Stimulated activated CD4-positive, alpha-beta T cell treated with anti-CD3 and anti-CD28 coated beads, Interleukin-15, amount 100 ng/mL, for 1 hour (primary cell): ENCODE measurements at places on chromosomes 13 and 19.

GRCh38 chr19:50723735-50724521 lies 764 bp downstream of the CLEC11A start:
- DNase-seq = no peak

DNA sequence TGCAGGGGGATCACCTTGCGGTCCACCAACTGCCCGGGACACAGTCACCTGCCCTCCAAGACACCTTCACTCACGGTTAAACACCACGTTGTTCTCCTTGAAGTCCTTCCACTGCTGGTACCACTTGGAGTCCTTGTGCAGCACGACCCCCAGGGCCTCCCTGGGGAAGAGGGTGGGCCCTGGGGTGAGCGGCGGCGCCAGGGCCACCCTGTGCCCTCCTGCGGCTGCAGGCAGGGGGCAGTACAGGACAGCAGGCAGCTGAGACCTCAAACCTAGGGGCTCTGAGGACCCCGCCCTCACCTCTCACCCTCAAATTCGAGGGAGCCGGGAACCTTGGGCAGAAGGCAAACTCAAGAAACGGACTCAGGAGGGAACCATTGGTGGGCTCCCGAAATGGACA lies 7.5 kb upstream of the CTXN1 start:
- no peak for DNase-seq

DNA sequence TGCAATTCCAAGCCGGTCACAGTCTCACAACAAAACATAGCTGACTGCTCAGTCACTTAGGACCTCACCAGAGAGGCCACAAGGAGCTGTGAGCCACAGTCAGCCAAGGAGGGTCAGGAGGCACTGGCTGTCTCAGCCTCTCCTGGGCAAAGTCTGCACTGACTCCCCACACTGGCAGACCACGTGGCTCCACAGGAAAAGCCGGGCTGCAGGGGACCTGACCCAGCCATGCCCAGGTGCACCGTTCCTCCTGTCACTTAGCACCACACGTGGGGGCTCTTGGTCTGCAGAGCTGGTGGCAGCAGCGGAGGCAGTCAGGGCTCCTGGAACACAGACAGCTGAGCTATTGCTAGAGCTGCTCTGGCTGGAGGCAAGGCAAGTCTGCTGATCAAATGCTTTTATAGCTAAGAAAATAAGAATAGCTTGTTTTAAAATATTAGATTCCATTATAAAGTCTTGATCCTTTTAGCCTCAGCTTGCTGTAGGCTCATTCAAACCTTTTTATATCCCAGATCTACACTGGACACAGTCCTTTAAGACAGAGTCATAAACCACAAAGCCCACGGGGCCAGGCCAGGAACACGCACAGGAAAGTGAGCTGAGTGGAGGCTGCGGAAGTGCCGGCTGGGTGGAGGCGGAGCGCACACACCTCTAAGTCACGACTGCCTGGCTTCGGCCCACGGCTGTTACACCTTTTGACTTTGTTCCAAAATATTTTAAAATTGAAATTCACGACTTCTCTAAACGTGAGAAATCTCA lies 744.1 kb downstream of the UQCRFS1 start:
- DNase-seq = no peak

DNA sequence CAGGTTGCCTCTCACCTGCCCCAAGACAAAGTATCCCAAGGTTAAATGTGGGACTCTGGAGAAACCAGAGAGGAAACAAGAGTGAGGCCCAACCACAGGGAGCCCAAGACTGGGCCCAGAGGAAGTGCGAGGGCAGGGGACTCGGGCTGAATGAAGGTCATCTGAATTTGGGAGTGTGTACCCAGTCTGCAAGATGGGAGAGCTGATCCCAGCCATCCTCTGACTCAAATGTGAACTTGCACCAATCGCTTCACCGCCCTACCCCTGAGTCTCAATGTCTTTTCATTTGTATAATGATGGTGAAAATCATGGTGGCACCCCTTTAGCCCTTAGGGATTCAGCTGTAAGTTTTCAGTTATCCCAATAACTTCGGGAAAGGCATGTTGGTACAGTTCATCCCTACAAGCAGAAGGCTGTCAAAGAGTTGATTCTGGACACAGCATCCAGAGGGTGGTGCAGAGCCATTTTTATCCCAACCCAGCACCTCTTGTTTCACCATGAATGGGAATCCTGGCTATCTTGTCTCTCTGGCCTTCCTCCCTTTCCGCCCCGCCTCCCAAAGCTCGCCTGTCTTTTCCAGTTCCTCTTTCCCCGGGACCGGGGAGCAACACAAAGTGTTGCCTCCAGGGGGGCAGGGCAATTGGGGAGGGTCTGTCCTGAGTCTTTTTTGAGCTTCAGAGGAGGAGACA lies 123.4 kb downstream of the NUFIP1 start:
- DNase-seq = no peak

DNA sequence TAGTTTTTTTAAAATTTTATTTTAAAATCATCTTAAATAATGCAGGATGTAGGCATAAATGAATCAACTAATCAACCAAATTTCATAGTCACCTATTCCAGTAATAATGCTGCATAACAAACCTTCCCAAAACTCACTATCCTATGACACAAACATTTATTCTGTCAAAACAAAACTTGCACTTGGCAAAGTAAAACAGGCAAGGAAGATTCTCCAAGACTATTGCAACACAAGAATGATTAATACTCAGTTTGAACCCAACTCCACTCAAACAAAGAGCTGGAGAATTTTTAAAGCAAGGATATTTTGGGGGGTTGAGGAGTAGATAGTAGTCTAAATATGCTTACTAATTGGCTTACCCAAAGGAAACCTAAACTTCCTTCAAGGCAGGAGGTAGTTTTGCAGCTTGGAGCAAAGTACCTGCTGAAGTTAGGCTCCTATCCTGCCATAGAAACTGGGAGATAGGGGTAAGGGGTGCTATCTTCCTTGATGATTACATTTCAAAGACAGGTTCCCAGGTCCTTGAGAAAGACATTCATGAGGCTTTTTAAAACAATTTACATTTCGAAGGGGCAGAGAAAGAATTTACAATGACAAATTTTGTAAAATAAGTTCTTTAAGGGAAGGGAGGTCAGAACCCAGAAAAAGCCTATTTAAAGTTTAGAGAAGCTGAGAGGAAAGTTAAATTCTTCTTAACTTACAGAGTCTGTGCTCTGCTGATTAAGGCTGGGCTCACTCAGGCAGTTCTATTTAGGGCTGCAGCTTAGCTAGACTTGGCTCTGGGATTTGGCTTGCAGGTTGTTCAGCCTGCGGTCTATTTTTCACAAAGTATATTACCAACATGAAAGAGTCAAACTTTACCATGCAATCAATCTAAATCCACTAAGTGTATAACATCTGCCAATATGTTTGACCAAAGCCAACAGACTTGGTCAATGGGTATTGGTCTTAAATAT lies 549.0 kb downstream of the KCTD12 start:
- DNase-seq = no peak

DNA sequence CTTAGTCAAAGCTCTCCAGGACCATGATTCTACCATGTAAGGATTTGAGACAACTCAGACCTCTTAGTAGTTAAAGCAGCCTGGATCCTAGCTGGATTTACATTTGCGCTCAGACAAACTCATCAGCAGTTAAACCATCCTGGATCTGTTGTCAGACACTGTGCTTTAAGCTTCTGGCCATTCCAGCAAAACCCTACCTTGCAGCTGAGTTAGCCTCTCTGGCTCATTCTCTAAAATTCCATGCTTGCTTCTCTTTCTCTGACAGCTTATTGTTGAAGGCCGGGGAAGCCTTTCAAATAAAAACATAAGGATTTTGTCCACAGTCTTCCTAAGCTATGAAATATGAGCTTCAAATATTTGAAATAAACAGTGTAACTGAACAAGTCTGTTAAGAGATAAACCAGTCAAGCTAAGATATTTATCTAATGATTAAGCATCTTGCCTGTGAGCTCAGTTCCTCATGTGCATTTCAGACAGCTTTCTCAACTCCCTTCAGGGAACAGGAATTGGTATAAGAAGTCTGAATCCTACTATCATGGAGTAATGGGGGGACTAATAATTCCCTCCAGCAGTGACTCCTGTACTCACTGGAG lies 89.3 kb downstream of the SLAIN1 start:
- no peak for DNase-seq

DNA sequence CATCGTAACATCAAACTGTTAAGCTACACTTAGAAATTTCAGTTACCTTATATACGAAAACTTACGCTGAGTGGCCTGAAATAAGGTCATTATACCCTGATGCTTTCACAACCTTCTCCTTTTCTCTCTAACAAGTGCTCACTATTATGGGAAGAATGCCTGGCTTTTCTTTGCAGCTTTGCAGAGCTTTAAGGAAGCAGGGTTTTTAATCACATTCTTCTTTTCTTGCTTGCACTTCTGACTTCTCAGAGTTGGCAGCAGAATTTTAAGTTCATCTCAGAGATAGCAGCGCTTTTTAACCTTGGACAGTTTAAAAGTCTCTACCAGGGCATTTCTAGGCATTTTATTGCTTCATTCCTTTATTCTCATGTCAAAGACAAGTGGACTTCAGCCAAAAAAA lies 285.1 kb downstream of the SPRY2 start:
- no peak for DNase-seq

- DNase-seq = no peak
Measured at GRCh38 chr13:76994281-76994680, 2.4 kb downstream of the CLN5 start.

GRCh38 chr13:106734198-106734597 lies 166.3 kb upstream of the ARGLU1 start:
- DNase-seq = no peak

DNA sequence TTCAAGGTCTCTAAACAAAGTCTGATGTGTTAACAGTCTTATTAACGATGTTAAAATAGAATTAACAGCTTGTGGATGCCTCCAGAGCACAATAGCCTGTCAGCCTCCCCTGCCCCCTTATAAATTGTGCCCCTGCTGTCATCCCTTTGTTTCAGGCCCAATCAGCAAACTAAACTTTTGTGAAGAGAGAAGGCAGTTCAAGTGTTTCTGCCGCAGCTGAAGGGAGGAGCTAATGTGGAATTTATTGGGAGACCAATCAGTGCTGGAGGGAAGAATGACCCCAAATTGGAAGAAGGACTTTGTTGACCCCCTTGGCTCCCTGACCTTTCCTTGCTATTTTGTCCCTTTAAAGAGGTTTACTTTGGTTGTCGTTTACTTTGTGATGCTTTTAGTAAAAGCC lies 160.5 kb downstream of the TM9SF2 start:
- DNase-seq = no peak

- DNase-seq = no peak
Measured at GRCh38 chr13:85557691-85558467, 241.3 kb downstream of the SLITRK6 start.

- no peak for DNase-seq
Measured at GRCh38 chr13:50690006-50690405, 153.5 kb downstream of the DLEU7 start.

- DNase-seq = peak; percentile 30
Measured at GRCh38 chr19:4352701-4353121, 9.3 kb downstream of the MPND start.

DNA sequence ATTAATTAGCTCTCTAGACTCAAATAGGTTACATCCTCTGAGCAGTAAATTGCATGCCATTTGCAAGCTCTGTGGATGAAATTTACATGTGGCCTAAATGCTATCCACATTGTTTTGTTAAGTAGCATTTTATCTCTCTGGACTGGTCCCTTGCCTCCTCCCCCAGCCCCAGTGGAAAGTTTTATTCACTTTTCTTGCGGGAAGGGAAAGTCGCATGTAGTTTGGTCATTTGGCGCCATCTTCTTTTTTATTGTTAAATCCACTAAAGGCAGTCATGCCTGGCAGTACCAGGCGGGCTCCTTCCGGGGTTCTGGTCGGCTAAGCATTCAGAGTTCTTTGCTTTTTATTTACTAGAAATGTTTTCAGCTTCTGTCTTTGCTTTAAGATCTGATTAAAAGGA lies 188.7 kb downstream of the TM9SF2 start:
- no peak for DNase-seq

- DNase-seq = no peak
Measured at GRCh38 chr19:2449019-2449418, 7.7 kb downstream of the LMNB2 start.

DNA sequence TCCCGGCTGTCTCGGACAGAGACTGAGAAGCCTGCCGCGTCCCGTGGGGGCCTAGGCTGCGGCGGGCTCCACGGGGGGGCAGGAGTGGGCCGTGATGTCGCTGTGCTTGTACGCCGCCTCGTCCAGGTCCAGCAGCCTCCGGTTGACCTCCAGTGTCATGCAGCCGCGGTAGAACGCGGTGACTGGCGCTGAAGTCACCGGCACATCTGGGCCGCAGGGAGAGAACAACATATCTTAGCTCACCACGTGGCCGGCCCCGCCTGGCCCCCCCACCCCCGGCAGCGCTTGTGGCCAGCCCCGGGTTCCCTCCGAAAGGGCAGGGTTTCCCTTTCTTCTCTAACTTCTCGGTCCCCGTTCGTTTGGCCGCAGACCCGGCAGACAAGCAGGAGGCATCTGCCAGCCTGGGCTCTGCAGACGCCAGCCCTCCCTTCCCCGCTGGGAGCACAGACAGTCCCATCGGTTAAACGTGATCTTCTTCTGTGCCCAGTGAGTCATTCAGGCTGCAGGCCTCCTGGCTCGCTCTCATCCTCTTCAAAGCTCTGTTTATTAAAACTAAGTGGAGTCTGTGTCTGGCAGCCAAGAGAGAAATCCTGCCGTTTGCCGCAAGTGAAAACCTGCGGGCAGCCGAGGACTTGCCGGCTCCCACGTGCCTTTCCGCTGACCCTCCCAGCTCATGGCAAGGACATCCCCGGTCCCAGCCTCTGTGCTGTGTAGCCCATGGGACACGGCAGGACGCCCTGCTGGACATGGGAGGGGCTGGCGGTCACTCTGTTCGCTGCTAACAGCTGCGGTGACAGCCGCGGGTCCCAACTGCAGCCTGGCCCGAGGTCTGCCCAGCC lies 42.8 kb downstream of the GAS6 start:
- no peak for DNase-seq

- DNase-seq = no peak
Measured at GRCh38 chr13:108669381-108669780, 40.0 kb downstream of the MYO16 start.

GRCh38 chr19:3224346-3225168 lies at the start of gene CELF5:
CELF5 (plus strand) TSS chr19:3224661; CDS start chr19:3224740, 79 bp downstream.
- peak; percentile 54 for DNase-seq

DNA sequence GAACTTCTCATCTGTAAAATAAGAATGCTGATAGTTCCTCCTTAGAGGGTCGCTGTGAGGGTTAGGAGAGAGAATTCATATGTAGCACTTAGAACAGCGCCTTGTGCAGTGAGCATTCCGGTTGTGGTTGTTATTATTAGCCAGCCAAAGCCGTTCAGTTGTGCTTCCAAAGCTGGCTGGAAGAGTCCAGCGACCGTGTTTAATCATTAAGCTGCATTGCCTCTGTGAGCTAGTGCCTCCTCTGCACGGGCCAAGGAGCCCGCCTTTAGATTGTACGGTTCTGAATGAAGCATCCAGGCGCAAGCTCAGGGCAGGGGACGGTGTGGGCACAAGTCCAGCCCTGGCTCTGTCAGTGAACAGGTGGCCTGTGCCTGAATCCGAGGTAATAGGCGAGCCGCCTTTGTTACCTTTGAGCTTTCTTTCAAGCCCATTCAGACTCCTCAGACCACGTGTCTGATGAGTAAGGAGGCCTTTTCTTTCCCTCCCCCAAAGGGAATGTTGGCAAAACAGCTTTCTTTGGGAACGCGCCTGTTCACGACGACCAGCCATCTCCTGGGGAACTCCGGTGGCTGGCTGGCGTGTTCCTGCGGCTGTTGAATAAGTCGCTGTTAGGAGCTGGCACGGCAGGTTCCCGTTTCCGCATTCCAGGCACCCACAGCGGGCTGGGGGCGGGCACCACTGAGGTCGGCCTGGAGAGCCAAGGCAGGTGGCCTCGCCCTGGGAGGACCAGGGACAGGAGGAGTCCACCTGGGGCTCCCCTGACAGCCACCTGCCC lies 25.1 kb downstream of the SIPA1L3 start:
- no peak for DNase-seq

- DNase-seq = no peak
Measured at GRCh38 chr13:48602296-48603016, 51.3 kb upstream of the CYSLTR2 start.

GRCh38 chr13:107842562-107843180 lies 372.7 kb downstream of the LIG4 start:
- DNase-seq = no peak
